Glutamatergic neuron (in vitro differentiated cells): ENCODE measurements at places on chromosomes 3 and 15. TPM values are rescaled to one million over a fixed set of nuclear protein-coding genes. Genes with fewer than 3 reads are reported as not detected.

The GLDN gene
- total RNA-seq: 0.56 TPM

DNA sequence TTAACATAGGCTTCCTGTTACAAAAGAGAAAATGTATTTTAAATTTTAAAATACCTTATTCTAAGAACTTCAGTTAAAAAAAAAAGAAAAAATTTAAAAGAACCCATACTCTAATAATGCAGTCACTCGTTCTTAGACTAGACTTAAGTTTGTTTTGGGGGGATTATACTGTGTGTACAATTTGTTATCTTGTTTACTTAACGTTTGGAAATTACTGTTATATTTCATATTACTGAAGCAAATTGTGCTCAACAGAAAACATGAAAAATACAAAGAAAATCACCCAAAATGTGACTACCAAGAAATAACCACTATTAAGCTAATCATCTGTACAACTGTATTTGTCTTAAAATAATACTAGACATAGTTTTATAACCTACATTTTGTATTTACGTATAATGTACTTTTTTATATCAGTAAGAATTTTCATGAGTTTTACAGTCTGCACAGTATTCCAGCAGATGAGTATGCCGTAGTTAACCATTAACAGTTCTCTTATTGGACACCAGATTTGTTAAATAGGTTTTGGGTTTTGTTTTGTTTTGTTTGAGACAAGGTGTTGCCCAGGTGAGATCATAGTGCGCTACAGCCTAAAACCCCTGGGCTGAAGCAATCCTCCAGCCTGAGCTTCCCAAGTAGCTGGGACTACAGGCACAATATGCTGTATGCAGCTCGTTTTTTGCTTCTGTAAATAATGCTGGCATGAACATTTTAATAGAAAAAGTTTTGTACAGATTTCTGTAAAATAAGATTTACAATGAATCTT, 88.8 kb upstream of the CHD2 start:
- peaks cover 8% of the 10 kb centered on the region for H3K4me1 ChIP-seq
- no peaks in the 10 kb centered on the region for H3K36me3 ChIP-seq

GRCh38 chr3:196754091-196754981, 14.7 kb downstream of the PAK2 start:
- no peak for DNase-seq
- H3K27me3 ChIP-seq: peaks cover 3% of the 10 kb centered on the region
- no peak overlapping the region for H3K4me3 ChIP-seq
- H3K36me3 ChIP-seq: peaks cover 17% of the 10 kb centered on the region
- peaks cover 11% of the 10 kb centered on the region for H3K4me1 ChIP-seq

DNA sequence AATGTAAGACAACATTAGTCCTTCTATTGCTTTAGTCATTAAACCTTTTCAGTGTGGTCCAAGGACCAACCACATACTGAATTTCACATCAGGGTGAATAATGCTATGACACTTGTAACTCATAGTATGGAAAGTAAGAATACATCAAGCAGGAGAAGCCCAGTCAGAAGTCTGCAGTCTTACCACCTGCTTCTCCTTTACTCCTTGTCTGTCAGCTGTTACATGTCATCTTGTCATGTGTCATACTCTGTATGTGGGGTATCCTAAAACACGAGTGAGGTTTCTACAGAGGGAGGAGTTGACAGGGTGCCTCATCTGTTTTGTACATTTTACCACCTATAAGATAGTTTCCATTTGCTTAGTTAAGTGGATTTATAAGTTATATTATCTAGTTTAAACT, 32.8 kb upstream of the EID1 start:
- H3K27ac ChIP-seq: no peak overlapping the region
- H3K4me3 ChIP-seq: no peak overlapping the region
- no peaks in the 10 kb centered on the region for H3K4me1 ChIP-seq
- no peak for DNase-seq

DNA sequence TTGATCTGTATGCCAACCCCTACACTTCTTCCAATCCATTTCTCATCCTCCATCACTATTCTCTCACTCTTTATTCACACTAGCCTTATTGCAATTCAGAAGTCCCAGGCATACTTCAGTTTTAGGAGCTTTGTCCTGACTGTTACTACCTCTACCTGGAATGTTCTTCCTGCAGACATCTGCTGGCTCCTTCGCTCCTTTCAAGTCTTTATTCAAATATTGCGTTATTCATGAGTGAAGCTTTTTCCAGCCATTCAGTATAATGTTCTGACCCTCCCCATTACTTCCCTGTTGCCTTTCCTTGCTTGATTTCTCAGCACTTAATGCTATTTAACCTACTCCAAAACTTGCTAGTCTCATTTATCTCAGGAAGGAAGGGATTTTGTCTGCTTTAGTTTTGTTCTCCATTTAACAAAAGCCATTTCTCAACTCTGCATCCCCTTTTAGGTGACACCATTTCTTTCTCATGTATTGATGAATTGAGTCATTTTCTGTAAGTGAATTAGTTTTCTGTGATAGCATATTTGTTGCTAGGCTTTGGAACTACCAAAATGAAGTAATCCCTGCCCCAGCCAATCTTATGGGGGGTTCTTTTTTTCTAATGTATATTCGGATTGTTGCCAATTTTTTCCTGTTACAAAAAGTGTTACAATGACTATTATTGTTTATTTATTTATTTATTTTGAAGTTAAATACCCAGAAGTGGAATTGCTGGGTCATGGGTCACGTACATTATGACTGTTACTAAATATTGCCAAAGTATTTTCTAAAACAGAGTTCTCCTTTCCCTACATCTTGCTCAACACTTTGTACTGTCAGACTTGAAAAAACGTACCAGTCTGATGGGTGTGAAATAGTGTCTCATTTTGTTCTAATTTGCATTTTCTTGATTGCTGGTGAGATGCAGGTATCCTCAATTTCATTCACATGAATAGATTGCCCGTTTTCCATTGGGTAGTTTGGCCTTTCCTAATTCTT, 9.4 kb downstream of the ATP11B start:
- H3K27me3 ChIP-seq: no peaks in the 10 kb centered on the region
- no peak overlapping the region for H3K4me3 ChIP-seq
- no peaks in the 10 kb centered on the region for H3K36me3 ChIP-seq
- peaks cover 6% of the 10 kb centered on the region for H3K4me1 ChIP-seq
- H3K27ac ChIP-seq: no peak overlapping the region

DNA sequence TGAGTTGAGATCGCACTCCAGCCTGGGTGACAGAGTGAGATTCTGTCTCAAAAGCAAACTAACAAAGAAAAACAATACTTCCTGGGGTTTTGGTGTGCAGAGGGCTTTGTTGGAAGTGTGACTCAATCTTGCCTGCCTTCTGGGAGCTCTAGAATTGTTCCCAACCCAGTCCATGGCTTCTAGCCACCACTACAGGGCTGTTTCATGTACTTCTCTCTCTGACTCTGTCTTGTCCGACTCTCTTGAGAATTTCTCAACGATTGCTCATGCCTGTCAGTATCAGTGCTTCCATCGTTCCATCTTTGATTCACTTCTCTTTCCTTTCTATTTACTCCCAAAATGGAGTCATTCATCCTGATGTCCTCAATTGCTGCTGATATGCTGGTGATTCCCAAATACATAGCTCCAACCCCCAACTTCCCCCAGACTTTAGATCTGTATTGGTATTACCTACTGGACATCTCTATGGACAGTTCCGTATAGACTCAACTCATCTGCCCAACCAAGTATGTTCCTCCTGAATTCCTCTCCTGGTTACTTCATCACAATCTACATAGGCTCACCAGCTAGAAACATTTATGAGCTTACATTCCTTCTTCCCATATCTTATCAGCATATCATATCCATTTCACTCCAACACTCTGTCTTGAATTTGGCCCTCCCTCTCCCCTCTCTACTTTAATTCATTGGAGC, 1.8 kb upstream of the AP2M1 start:
- peaks cover 11% of the 10 kb centered on the region for H3K36me3 ChIP-seq
- DNase-seq: no peak
- peak overlapping the region; percentile 27 for H3K4me3 ChIP-seq
- peaks cover 13% of the 10 kb centered on the region for H3K27me3 ChIP-seq
- H3K27ac ChIP-seq: peak overlapping the region; percentile 19
